Liver (tissue), 10 donors: ENCODE measurements at places on chromosomes 11 and 22. TPM values are rescaled to one million over a fixed set of nuclear protein-coding genes. Genes with fewer than 3 reads are reported as not detected.

GRCh38 chr11:134512061-134512460 is 100.0 kb upstream of the B3GAT1 start:
- no peak for DNase-seq

The FLRT1 gene
- polyA plus RNA-seq: 0.02 TPM

The BEST1 gene
- polyA plus RNA-seq: 0.85 TPM

DNA sequence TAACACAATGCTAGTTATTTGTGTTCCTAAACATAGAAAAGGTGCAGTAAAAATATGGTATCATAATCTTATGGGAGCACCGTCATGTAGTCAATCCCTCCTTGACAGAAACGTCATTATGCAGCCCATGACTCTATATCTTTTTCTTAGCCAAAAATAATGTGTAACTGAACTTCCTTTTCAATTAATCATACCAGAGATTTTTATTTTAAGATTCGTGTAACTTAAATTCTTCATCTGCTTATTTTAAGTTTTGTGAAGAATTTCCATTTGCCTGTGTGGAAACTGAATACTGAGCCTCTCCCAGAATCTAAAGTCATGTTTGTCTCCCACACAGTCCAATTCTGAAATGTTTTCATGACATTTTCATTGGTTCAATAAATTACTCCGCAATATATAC is 699.1 kb downstream of the KCNA4 start:
- no peak for DNase-seq

The CDC42EP1 gene
- polyA plus RNA-seq: 43.6 TPM

GRCh38 chr11:101348786-101349185 is 219.2 kb upstream of the PGR start:
- DNase-seq: no peak

DNA sequence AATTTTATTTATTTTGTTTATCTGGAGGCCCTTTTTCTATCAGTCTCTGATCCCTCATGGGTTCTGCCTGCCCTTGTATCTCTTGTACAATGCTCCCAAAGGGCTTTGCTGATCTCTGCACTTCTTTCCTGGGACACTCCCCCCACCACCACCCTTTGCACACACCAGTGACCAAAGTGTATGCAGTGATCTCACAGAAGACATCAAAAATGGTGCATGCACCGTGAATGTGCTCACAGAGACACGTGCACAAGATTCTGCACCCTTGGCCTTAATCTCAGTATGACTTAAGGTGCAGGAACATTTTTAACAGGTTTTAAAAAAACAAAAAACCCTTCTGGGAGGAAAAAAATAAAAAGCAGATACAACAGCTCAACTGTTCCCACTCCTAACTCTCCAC is 12.2 kb upstream of the ADSL start:
- DNase-seq: no peak

DNA sequence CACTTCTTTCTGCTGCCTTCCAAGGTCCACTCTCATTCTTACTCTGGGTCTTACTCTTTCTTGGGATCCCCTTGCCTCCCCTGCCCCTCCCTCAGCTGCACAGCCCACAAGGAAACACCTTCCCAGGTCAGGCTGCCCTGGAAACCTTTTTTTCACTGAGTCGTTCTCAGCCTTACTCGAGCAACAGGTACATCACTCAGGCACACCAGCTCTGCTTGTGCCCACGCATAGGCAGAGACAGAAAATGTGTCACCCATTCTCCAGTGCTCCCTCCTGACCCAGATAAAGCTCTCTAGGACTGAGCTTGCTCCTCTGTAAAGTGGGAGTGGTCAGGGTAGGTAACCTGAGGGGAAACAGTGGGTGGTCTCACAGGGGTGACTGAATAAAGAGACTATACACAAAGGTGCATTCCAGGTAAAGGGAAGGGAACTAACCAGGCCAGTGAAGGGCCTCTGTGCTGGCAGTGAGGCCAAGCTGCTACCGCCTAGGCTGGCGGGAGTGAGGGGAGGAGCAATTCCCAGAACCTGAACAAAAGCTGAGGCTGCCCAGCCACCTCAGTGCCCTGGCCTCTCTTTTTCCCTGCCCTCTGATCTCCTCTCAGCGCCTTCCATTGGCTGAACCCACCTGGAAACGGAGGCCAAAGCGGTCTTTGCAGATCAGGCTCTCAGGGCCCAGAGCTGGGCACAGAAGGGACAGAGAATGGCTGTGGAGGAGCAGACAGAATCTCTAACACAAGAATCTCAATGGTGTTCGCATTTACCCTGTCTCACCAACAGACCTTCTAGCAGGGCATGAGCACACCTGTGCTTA is 15.9 kb downstream of the PRG3 start:
- no peak for DNase-seq

The TNNI2 gene
- not detected for polyA plus RNA-seq

GRCh38 chr11:64210301-64211020 is 3.9 kb downstream of the FERMT3 start:
- no peak for DNase-seq

GRCh38 chr11:81987829-81988472 is 745.7 kb downstream of the FAM181B start:
- no peak for DNase-seq

DNA sequence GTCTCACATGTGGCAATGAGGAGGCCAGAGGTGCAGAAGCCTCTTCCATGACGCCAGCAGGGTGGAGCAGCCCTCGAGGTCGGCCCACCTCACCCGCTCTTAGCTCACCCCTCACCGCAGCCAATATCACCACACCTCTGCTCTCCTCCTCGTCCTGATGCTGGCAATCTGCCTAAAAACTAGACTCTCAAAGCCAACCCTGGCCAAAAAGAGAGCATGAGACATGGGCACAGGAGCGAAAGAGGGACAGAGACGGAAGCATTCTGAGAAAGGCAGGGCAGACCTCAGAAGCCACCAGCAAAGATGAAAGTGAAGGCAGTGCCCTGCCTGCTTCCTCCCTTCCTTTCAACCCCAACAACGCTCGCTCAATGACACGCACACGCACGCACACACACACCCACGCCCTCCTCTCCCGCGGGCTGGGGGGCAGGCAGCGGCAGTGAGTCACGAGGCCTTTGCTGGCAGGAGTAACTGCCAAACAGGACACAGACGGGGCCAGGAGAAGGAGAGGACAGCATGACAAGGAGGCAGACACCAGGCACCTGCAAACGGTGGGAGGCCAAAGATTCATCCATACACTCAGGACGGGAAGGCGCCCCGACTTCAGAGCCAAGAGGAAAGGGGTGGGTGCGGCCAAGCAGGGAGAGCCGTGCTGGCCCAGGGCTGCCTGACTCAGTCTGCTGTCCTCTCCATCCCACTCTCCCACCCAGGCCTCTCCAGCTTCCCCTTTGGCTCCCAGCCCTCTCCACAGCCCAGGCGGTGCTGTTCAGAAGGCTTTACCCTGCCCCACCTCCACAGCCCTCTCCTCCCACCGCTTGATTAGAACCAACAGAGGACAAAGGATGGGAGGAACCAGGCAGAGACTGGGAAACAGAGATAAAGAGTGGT is 11.4 kb downstream of the IGSF9B start:
- DNase-seq: no peak

The TIMP3 gene
- 30.7 TPM for polyA plus RNA-seq
